ENCODE measurements at places on chromosomes 4 and X. TPM values are rescaled to one million over a fixed set of nuclear protein-coding genes. Genes with fewer than 3 reads are reported as not detected.
A peak's percentile ranks its signal among the peaks of the same experiment; 100 is the strongest.

The PAGE1 gene
- not detected for total RNA-seq

The SERPINA7 gene
- total RNA-seq = not detected

The UGT2A1 gene
- total RNA-seq = not detected

The MND1 gene
- 0.62 TPM for total RNA-seq

The MYL5 gene
- total RNA-seq = 3.9 TPM

The SPATA4 gene
- not detected for total RNA-seq

The APLN gene
- 16.8 TPM for total RNA-seq

The CCNG2 gene
- total RNA-seq = 8.5 TPM

The GASK1B gene
- total RNA-seq = 68.6 TPM

The SORBS2 gene
- total RNA-seq = 828 TPM

The GPM6B gene
- 5.1 TPM for total RNA-seq

The MGARP gene
- 0.27 TPM for total RNA-seq

The SSX4B gene
- not detected for total RNA-seq

The MAGEA2B gene
- not detected for total RNA-seq

DNA sequence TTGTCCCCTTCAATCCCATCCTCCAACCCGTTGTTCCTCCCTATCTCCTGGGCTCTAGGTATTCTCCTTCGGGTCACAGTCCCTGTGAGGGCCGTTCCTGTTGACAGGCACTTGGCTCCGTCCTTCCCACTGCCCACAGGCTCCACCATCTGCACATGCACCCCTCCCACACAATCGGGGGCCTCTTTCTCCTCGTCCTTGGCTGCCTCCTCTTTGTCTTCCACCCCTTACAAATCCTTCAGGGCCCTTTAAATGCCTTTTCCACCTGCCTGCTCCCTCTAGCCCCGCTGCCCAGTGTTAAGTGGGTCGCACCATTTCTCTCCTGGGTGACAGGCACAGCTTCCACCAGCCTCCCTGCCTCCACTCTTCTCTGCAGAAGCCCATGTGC, 2.7 kb upstream of the AVPR2 start:
- DNase-seq = no peak

GRCh38 chrX:140432346-140433175, 72.3 kb downstream of the SOX3 start:
- peak; percentile 39 for DNase-seq

- DNase-seq = no peak
Observed at GRCh38 chrX:30570505-30570904, 7.1 kb downstream of the TASL start.

GRCh38 chrX:32873786-32874185, 337.6 kb downstream of the DMD start:
- DNase-seq = no peak

DNA sequence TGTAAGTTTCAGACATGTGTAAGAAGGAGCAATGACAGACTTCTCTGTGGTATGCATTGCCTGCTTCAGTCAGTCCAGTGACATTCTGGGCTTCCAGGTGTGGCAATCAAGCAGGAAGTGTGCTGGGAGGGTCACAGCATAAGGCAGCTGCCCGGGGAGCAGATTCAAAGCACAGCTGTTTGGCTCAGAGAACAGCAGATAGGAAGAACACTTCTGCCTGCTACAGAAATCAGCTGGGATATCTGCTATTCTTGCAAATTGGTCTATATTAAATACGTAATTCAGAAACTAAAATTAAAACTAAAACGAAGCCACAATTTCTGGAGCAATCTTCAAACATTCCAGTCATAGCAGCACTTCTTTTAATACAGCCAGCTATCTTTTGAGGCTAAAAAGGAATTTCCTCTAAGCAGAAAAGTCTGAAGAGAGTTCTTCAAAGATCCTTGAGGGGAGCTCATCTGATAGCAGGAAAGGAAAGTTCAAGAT, 47.5 kb upstream of the GALNT7 start:
- no peak for DNase-seq

DNA sequence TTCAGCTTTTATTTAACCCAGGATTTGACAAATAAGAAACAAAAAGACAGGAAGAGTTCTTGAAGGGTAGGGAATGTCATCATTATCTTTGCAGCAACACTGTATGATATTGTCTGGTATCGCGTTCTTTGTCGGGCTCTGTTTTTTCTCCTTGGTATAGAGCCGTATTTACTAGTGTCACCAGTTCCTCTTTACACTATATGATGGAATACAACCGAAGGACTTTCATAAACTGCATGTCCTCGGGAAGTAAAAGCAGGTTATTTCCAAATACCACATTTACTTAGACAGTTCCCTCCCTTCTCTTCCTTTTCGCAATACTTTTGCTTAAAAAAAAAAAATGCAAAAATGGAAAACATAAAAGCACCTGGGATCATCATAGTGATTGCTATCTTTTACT, 96.6 kb upstream of the IL13RA1 start:
- DNase-seq = no peak

- DNase-seq = peak; percentile 78
Observed at GRCh38 chr4:72568959-72569718, at the start of gene ADAMTS3. TSS of gene ADAMTS3 (minus strand) at chr4:72569221. CDS start at chr4:72568762, 459 bp downstream.

GRCh38 chr4:139666735-139667281, 1.2 kb downstream of the MGST2 start:
- DNase-seq = no peak

- peak; percentile 40 for DNase-seq
Observed at GRCh38 chr4:3684546-3684945, 81.6 kb upstream of the ADRA2C start.

GRCh38 chr4:10013722-10014121, 7.6 kb downstream of the SLC2A9 start:
- DNase-seq = no peak

DNA sequence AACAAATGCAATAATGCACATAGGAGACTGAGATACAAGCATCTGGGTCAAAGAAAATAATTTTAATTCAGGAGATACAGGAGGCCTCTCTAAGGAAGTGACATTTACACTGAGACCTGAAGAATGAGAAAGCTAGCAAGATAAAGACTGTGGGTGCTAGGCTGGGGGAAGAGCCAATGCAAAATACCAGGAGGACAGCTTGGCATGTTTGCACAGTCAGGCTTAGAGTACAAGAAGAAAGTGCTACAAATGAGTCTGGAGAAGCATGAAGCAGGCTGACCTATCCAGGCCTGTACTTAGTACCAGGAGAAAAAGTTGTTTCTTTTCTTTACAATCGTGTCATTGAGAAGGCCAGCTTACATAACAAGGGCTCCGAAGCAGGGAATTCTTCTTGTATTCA, 56.9 kb downstream of the GABRB1 start:
- no peak for DNase-seq

- DNase-seq = no peak
Observed at GRCh38 chr4:1557221-1557597, 126.9 kb downstream of the FAM53A start.

GRCh38 chrX:258291-259040, 22.7 kb upstream of the PLCXD1 start:
- no peak for DNase-seq

GRCh38 chr4:174212061-174212460, 71.4 kb downstream of the FBXO8 start:
- no peak for DNase-seq

DNA sequence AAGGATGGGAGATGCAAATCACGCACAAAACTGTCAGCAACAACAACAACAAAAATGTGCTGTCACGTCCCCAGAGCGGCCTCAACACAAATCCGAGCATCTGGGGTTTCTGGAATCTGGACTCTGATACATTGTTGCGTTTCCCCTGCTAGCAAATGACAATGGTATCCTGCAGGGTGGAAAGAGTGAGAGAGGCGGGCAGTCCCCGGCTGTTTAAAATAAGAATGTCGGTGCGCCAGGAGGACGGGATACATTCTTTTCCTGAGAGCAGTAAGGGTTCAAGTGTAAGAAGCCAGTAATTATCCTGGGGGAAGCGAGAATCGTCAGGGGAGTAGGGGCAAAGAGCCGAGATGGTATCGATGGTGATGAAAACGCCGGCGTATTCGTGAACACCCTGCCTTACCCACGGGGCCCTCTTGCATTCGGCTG, 310.2 kb downstream of the ASMT start:
- DNase-seq = no peak

GRCh38 chr4:169727616-169728015, 30.1 kb downstream of the HPF1 start:
- no peak for DNase-seq

DNA sequence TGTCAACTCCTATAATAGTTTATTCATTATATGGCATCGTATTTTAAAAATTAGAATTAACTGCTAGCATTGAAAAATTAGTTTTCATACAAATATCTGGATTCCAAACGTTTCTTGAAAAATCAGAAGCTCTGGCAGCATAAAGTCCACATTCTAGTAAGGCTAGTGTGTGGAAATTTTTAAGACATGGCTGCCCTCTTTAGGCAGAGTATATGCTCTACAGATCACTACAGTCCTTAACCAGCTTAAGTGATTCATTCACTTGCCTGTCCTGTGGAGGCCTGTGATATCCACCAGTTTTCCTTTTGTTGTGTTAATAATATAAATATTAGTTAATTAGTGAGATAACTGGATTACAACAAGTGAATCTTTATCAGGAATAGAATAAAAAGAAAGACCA, 287.2 kb downstream of the OPHN1 start:
- no peak for DNase-seq

DNA sequence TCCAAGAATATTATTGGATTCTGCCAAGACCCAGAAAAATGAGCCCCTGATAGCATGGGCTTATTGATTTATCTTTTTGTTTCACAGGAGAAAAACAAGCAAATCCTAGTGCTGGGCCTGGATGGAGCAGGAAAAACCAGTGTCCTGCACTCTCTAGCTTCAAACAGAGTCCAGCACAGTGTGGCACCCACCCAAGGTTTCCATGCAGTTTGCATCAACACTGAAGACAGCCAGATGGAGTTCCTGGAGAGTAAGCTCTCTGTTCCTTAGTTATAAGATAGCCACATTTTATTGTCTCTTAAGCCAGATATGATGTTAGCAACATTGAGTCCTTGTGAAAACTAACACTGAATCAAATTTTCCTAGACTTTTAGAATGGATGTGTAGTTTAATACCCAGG, 5.5 kb downstream of the ARL9 start:
- no peak for DNase-seq

- DNase-seq = no peak
Observed at GRCh38 chr4:101527188-101527587, 179.9 kb upstream of the PPP3CA start.

- DNase-seq = no peak
Observed at GRCh38 chr4:14321723-14322122, 680.6 kb upstream of the CPEB2 start.

DNA sequence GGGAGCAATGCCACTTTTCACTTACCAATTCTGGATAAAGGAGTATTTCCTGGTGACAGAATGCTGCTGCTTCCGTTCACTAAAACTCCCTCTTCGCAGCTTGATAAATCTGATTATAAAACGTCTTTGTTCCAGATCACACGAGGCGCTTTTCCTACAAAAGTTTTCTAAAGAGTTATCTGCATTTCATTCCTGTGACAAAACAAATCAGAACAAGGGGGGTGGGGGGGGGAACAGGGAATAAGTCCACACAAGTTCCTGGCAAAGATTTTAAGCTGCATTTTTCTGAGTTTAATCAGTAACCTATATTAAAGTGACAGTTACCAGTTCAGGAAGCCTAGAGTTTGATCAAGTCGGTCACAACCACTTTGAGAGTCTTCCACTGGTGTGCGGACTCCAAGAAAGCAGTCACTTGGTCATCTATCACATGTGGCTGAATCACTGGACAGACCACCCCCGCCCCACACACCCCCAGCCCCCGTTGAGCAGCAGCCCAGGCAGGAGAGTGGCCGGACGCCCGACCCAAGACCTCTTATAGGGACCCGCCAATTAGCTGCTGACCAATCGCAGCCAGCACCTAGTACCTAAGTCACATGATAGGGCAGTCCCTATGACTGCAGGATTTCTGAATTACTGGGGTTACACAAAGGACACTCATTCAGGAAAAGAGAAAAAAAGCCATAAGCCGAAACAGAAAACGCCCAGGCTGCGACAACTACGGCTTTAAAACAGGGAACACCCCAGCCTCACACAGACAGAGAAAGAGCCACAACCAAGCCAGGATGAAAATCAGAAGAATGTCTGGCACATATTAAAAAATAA, 569.3 kb upstream of the DIPK2B start:
- DNase-seq = peak; percentile 57

DNA sequence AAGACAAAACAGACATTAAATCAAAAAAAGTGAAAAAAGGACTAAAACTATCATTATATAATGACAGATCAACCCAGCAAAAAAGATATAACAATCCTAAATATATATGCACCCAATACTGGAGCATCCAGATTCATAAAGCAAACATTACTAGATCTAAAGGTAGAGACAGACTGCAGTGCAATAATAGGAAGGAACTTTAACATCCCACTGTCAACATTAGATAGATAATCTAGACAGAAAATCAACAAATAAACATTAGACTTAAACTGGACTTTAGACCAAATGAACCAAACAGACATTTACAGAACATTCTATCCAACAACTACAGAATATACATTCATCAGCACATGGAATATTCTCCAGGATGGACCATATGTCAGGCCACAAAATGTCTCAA, 29.5 kb upstream of the RAB39B start:
- no peak for DNase-seq

- no peak for DNase-seq
Observed at GRCh38 chrX:104712515-104712914, 146.5 kb downstream of the IL1RAPL2 start.

- DNase-seq = no peak
Observed at GRCh38 chrX:9122519-9123245, 88.8 kb upstream of the FAM9B start.

DNA sequence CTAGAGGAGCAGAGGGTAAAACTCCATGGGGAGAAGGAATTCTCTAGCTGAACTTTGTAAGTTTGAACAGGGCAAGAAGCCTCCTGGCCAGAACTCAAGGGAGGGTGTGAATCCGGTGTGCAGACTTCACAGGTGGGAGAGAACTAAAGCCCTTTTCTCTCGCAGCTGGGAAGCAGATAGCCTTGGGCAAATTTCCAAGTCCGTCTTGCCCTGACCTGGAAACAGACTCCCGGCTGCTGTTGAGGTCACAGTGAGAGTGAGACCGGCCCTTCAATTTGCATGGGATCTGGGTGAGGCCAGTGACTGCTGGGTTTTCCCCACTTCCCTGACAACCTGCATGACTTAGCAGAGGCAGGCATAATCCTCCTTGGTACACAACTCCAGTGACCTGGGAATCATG, 94.5 kb upstream of the ZNF827 start:
- DNase-seq = no peak

DNA sequence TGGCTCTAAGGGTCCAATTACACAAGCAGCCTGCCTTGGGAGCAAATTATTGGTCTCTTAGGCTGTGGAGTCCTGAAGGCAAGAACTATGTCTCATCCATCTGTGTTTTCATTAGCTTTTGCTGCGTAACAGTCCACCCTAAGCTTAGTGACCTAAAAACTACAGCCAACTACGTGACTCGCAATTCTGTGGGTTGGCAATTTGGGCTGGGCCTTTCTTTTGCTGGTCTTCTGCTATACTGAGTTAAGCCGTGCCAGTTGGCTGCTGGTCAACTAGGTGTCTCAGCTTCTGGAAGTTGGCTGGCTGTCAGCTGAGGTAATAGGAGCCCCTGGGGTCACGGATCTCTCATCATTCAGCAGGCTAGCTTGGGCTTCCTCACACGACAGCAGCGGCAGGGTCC, 205.6 kb upstream of the S100G start:
- no peak for DNase-seq

- DNase-seq = no peak
Observed at GRCh38 chr4:62399242-62399641, 1199.1 kb downstream of the ADGRL3 start.
